ENCODE measurements at places on chromosomes 3 and 15. TPM values are rescaled to one million over a fixed set of nuclear protein-coding genes. Genes with fewer than 3 reads are reported as not detected.
A peak's percentile ranks its signal among the peaks of the same experiment; 100 is the strongest.

Gene TGM5
- total RNA-seq = 8.3 TPM

DNA sequence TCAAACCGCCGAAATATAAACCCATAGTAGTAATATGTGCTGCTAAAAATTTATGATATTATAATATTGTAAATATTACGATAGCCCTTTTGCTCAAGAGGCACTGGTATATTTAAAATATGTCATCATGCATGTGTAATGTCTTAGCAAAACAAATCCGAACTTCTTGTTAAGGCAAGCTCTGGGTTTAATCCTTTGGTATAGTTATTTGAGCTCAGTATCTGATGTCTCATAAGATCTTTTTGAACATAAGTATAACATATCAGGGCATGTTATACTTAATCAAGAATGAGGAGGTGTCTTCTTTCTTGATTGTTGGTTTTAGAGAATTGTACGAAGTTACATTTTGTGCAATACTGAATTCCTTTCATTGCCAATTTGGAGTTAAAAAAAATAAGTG, 154.1 kb upstream of the CBLB start:
- H3K36me3 ChIP-seq = no peaks in the 10 kb centered on the region
- no peaks in the 10 kb centered on the region for H3K27me3 ChIP-seq
- H3K4me3 ChIP-seq = no peak overlapping the region
- no peak for DNase-seq

DNA sequence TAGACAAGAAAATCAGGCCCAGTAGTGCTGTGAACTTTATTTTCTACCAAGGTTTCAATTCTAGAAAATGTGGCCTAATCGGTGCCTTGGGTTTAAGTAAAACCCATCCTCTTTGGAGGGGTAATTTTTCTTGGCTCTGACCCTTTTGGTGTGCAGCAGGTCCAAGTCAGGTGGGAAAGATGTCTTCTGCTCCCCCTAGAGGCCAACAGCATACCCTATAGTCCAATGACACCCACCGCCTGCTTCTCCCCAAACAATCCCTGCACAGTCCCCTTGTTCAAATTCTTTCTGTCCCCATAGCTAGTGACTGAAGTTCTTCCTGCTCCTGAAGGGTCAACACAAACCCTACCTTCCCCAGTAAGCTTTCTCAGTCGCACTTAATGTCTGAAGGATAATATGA, 261.8 kb upstream of the GOLGA6L4 start:
- no peak for DNase-seq
- no peaks in the 10 kb centered on the region for H3K4me1 ChIP-seq
- no peaks in the 10 kb centered on the region for H3K27me3 ChIP-seq
- no peaks in the 10 kb centered on the region for H3K36me3 ChIP-seq
- H3K4me3 ChIP-seq = no peak overlapping the region

- no peak overlapping the region for H3K27ac ChIP-seq
- H3K4me1 ChIP-seq = no peaks in the 10 kb centered on the region
- no peaks in the 10 kb centered on the region for H3K36me3 ChIP-seq
- H3K27me3 ChIP-seq = no peaks in the 10 kb centered on the region
Observed at GRCh38 chr15:39706206-39706605, 76.4 kb downstream of the FSIP1 start.

Gene ST8SIA2
- not detected for total RNA-seq

DNA sequence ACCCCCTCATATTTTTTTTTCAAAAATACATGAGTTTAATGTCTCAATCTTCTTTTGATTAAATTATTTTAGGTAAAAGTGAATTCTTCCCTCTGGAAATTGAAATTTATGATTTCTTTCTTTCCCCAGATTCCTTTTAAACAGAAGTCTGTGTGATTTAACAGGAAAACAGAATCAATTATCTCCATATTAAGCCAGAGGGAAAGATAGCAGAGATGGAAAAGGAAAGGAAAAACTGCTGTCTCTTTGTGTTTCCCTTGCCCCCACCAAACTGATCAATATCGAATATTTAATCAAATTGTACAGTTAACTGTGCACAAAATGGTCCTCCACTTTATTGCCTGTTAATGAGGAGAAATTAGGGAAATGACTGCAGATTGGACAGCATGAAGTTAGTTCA, 203.5 kb upstream of the NECTIN3 start:
- no peak for DNase-seq
- H3K27me3 ChIP-seq = no peaks in the 10 kb centered on the region
- H3K36me3 ChIP-seq = no peaks in the 10 kb centered on the region
- H3K4me3 ChIP-seq = no peak overlapping the region
- H3K27ac ChIP-seq = no peak overlapping the region

DNA sequence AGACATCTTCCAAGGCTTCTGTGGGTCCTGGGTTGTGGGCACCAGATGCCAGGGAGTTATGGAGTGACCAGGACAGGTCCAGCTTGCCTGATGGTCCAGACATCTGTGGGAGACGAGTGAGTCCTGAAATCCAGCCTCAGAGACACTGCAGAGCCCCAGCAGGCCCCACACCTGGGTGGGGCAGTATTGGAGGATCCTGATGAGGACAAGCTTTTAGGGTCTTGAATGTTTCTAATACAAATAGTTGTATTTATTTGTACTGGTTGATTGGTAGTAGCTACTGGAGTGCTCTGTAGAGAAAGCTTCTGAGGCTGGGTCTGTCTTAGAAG, 67.5 kb upstream of the PRR23C start:
- DNase-seq = no peak
- no peaks in the 10 kb centered on the region for H3K36me3 ChIP-seq
- H3K4me1 ChIP-seq = no peaks in the 10 kb centered on the region
- no peak overlapping the region for H3K4me3 ChIP-seq
- no peaks in the 10 kb centered on the region for H3K27me3 ChIP-seq

DNA sequence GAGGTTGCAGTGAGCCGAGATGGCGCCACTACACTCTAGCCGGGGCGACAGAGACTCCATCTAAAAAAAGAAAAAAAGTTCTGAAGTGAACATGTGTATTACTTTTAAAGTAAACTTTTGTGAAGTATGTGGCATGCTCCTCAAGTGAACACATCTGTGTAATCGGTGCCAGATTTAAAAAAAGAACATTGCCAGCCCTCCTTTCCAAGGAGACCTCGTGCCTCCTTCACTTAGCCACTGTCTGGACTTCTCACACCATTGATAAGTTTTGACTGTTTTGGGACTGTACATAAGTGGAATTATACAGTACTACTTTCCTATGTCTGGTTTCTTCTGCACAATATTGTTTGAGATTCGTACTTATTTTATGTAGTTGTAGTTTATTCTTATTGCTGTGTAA, 140.4 kb downstream of the UBE2E2 start:
- no peaks in the 10 kb centered on the region for H3K27me3 ChIP-seq
- no peaks in the 10 kb centered on the region for H3K4me1 ChIP-seq
- H3K4me3 ChIP-seq = no peak overlapping the region
- H3K36me3 ChIP-seq = no peaks in the 10 kb centered on the region
- no peak overlapping the region for H3K27ac ChIP-seq
- DNase-seq = no peak

Gene FOXL2NB
- total RNA-seq = 1.5 TPM

Gene FBXO45
- total RNA-seq = 6.6 TPM

DNA sequence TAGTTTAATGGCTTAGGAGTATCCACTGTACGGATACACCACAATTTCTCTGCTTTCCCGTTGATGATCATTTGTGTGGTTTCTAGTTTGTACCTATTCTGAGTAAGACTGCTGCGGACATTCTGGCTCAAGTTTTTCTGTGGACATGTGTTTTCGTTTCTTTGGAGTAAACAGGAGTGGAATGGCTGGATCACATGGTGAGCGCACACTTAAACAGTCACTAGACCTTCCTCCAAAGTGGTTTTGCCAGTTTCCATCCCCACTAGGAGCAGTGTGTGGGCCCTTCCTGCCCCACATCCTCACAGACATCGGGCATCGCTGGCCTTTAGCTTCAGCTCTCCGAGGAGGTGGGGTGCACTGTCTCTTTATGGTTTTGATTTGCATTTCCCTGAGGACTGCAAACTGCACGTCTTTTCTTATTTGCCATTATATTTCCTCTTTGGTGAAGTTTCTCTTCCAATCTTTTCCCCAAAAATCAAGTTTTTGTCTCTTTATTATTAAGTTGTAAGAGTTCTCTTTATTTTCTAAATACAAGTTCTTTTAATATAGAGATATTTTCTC, 94.1 kb downstream of the VGLL4 start:
- H3K27me3 ChIP-seq = no peaks in the 10 kb centered on the region
- H3K4me1 ChIP-seq = peaks cover 44% of the 10 kb centered on the region
- no peak for DNase-seq
- no peaks in the 10 kb centered on the region for H3K36me3 ChIP-seq
- H3K27ac ChIP-seq = peak overlapping the region; percentile 80
